ENCODE measurements at places on chromosomes 5 and 9.

DNA sequence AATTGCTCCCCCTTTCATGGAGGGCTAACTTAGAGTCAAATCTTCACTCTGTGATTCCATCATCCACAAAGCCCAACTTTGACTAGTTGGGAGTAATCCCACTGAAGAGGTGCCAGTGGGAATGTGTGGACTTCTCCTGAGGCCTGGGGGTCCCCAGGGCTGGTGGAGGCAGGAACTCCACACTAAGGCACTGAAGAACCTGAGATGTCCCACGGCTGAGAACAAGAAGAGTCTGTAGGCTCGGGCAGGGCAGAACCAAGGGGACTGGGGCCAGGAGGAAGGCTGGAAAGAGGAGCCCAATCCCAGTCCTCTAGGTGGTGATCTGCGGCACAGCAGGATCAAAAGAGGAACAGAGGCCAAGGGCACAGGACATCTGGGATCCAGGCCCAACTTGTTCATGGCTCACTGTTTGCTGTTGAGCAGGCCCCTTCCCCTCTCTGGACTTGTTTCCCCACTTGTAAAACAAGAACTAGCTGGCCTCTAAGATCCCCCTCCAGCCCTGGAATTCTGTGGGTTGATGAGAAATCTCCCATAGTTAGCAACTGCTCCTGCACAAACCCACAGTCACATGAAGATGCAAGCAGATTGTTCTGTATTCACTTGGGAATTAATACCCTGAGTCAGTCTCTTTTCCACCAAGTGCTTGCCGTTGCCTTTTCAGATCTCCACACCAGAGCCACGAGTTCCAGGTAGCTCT lies 32.7 kb upstream of the ALDH1B1 start:
- no peak for DNase-seq

DNA sequence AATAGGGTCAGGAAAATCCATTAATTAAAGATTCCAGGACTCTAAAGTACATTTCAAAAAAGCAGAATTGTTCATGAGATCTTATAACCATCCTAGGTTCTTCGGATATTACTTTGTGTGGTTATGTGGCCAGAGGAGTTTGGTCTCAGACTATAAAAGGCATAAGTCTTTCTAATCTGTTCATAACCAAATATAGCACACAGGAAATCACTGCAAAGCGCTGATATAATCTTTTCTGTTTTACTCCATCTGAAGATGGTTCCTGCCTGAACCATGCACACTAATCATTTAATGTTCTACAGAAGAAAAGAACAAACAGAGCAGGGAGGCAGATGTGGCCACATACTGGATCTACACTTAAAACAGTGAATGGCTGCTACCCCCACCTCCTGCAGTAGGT lies 182.8 kb downstream of the SEMA5A start:
- DNase-seq: no peak

DNA sequence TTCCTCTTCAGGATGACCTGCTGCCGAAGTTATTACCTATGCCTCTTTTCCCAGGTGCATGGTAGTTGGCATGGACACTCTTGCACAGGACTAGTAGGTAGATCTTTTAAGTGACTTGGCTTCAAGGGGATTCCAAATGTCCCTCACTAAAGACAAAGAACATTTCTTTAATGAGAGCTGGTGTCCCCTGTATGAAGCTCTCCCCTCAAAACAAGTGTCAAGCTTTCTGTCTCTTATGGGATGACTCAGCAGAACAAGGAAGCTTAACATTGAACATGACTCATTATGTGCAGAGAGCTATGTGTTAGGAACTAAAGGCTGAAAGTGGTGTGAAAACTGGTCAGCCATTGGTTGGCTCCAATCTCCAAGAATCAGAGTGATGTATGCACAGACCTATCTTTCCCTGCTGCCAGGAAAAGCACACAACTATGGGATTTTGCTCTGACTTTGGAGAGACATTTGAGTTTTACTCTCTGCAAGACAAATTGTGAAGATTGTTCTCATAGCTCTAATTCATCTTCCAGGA lies 120.5 kb downstream of the PRDM6 start:
- no peak for DNase-seq

GRCh38 chr9:23636199-23636598 lies 189.8 kb downstream of the ELAVL2 start:
- DNase-seq: no peak

All from activated CD8-positive, alpha-beta memory T cell treated with anti-CD3 and anti-CD28 coated beads, Interleukin-2, amount 50 U/mL, for 48 hours (primary cell).